NCI-H1417 (cell line): ENCODE measurements at places on chromosomes 6 and 20.

DNA sequence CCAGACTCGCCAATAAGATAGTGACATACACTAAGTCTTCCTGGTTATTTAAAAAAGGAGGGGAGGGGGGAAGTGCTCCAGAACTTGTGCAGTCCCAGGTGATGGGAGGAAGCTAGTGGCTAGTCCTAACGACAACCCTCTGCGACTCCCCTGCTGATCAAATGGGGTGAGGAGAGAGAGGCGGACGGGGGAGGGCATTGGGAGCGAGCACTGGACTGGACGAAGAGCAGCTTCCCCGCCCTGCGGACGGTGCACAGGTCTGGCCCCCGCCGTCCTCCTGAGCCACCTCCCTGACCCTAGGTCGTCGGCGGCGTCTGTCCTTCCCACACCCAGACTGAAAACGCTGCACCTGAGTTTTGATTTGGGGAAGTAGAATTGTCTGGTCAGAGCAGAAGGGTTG lies 2.2 kb upstream of the OLIG3 start:
- no peak for DNase-seq

- DNase-seq, result no peak
Observed at GRCh38 chr6:167130008-167130677, 7.2 kb downstream of the CCR6 start.

- no peak for DNase-seq
Observed at GRCh38 chr20:58791286-58791685, 59.4 kb downstream of the GNAS-AS1 start.

DNA sequence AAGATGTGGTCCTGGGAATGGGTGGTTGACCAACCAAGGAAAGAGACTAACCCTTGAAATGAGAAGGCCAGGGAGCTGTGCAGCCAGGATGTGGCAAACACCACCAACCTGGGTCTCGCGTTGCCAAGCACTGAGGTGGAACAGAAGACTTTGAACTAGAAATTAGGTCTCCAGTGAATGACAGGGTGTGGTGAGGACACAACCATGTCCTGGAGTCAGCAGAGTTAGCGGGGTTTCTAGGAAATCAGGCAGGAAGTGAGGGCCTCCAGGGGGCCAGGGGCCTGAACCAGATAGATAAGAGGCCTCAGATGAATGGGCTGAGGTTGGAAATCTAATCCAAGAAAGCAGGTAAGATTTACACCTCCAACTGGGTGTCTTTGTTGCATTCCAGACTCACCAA lies 353.3 kb upstream of the ARID1B start:
- no peak for DNase-seq

DNA sequence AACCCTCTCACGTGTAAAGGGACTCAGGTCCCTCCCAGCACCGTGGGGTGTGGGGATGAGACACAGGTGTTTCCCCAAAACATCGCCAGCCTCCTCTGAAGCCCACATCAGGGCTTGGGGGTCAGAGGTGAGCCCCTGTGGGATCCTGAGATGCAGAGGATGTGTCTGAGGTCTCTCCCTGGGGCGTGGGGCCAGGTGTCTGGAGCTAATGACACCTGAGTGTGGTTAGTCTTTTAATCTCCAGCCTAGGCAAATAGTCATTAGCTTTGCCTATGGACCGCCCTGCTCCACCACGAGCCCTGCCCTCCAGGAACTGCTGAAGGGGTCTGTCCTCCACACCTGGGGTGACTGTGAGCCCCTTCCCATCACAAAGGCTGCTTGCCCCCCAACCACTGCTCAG lies 1.7 kb downstream of the SRMS start:
- peak; percentile 68 for DNase-seq

- DNase-seq, result no peak
Observed at GRCh38 chr20:51353491-51353890, 189.0 kb downstream of the NFATC2 start.

- DNase-seq, result no peak
Observed at GRCh38 chr20:2871661-2872458, 1.4 kb upstream of the PTPRA start.

DNA sequence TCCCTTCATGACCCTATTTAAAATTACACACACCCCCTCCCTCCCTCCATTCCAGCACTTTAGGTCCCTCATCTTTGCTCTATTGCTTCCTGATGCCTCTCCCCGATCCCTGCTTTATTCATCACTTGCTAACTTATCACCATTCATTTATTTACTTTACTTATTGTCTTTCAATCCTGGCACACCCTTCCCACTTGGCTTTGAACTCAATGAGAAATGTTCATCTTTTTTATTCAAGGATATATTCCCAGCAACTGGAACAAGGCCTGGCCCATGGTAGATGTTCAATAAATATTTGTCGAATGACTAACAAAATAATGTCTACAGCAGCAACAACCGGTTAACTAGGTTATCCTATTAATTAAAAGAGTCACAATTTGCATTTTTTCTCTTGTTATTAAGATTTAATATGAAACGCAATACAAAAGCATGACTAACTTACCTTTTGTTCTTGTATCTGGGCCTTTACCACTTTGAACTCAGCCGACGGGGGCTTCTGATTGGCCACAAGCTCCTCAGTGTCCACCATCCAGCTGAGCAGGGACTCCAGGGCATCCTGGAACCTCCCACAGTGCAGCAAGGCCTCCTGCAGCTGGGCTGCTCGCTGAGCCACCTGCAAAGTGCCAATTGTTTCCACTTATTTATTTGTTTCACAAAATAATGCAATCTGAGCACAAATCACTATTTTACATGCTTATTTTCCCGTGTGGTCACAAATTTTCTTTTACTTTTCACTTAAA lies 107.8 kb downstream of the DST start:
- DNase-seq, result peak; percentile 46

DNA sequence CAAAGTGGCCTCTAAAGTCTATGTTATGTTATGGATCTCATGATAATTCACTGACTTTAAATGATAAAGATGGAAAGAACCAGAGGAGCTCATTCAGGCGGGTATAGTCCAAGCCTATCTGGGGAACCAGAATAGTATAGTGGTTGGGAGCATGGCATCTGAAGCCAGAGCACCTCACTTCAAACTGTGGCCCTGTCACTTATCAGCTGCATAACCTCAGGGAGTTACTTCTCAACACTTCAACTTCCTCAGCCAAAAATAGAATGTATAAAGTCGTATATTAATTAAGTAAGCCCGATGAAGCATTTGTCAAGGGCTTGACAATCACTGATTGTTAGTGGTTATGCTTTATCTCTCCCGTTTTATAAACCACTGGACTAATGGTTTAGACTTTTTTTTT lies 112.7 kb downstream of the RTN4IP1 start:
- DNase-seq, result no peak

- no peak for DNase-seq
Observed at GRCh38 chr6:109718991-109719390, 27.9 kb downstream of the FIG4 start.

- DNase-seq, result no peak
Observed at GRCh38 chr6:52089758-52090348, 2.4 kb upstream of the PKHD1 start.

GRCh38 chr20:63128956-63129355 lies 87.0 kb downstream of the YTHDF1 start:
- no peak for DNase-seq

- DNase-seq, result peak; percentile 2
Observed at GRCh38 chr6:136351518-136352110, 62.0 kb upstream of the BCLAF1 start.

- DNase-seq, result peak; percentile 24
Observed at GRCh38 chr6:133277900-133278545, 36.9 kb downstream of the EYA4 start.

- DNase-seq, result no peak
Observed at GRCh38 chr6:3119040-3119723, 671 bp downstream of the BPHL start.

DNA sequence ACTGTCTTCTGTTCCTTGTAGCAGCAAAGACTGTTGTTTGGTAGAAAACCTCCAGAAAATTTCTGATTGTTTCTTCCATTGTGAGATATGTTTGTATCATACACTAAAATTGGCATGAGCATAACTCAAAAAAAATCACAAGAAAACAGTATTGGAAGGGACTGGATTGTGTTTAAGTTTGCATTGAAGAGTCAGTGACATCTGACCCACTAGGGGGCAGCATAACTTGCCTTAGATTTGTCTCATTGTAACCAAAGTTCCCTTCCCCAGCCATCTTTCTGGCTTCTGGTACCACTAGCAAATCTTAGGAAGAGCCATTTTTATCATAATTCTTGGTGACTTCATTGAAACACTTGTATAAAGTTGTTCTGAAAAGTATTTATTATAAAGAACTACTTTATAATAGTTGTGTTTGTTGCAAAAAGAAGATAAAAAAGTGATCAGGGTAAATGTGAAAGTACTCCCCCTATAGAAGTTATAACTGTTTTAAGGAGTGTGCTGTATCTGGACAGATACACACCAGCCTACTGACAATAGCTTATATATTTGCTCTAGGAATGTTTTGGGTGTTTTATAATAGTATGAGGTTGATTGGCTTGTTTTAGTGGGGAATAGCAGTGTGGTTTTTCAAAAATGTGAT lies 7.7 kb downstream of the CSTF1 start:
- peak; percentile 44 for DNase-seq

DNA sequence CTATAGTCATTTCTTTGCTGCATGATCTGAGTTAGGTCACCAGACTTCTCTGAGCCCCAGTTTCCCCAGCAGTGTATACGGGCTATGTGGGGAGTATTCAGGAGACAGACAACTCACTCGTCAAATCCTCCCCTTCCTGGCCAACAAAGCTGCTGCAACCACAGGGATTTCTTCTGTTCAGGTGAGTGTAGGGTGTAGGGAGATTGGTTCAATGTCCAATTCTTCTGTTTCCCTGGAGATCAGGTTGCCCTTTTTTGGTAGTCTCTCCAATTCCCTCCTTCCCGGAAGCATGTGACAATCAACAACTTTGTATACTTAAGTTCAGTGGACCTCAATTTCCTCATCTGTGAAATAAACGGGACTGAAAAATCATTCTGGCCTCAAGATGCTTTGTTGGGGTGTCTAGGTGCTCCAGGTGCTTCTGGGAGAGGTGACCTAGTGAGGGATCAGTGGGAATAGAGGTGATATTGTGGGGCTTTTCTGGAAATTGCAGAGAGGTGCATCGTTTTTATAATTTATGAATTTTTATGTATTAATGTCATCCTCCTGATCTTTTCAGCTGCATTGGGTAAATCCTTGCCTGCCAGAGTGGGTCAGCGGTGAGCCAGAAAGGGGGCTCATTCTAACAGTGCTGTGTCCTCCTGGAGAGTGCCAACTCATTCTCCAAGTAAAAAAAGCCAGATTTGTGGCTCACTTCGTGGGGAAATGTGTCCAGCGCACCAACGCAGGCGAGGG lies 594 bp upstream of the CDKN1A start:
- DNase-seq, result peak; percentile 52

DNA sequence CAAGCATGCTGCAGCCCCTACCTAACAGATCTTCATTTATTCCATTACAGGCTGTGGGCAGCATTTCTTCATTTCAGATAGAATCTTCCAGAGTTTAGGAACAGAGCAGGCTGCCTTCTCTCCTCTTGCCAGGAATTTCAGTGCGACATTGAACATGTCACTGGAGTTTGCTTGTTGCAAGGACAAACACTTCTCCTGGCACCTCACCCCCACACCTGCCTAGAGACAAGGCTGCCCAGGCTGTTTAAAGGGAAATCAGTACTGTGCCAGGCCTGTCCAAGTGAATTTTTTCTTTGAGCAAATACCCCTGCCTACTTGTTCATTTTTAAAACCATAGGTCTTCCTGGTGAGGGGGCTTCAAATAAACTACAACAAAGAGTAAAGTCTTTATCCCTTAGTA lies 594.1 kb downstream of the PTPRT start:
- no peak for DNase-seq

DNA sequence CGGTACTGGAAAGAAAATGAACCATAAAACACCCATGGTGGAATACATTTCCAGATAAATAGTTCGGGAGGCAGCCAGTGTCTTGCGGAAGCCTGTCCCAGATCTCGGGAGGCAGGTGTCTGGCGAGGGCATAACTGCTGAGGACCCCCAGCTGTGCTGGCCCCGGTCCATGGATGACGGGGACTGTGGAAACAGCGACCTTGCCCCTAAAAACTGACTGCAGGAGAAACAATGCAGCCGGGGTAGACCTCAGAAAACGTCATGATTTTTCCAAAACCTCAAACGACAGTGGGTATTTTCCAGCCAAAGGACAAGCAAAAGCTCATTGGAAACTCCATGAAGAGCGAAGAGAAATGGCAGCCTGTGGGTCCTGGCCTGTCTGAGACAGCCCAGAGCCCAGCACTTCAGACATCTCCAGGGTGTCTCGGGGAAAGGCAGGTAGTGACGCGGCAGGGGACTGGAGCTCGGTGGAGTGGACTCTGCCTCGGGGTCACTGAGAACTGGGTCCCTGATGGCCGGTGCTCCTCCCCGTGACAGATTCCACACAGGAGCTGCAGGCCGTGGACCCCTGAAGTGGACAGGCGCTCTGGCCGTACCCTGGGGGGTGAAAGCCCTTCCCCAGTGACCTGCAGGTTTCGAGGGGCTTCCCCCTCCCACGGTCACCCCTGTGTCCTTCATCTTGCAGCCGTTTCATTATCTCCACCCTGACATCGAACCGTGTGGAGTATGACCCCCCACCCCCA lies 188.6 kb downstream of the SYNDIG1 start:
- no peak for DNase-seq
